ENCODE measurements at places on chromosomes 7 and 10. TPM values are rescaled to one million over a fixed set of nuclear protein-coding genes. Genes with fewer than 3 reads are reported as not detected.

The IFIT1B gene
- not detected for total RNA-seq

The SOSTDC1 gene
- not detected for total RNA-seq

The BTBD16 gene
- 0.58 TPM for total RNA-seq

The ABCF2 gene
- total RNA-seq: 67.3 TPM

The CYP2C8 gene
- not detected for total RNA-seq

The GHRHR gene
- total RNA-seq: not detected

The CDNF gene
- total RNA-seq: 0.52 TPM

The ZNF736 gene
- total RNA-seq: not detected

The CTTNBP2 gene
- 0.61 TPM for total RNA-seq

The LHFPL3 gene
- not detected for total RNA-seq

The ZNF804B gene
- total RNA-seq: not detected

The ZC3HAV1L gene
- 4.9 TPM for total RNA-seq

The STEAP1 gene
- 13.6 TPM for total RNA-seq

The HECW1 gene
- total RNA-seq: 13.5 TPM

The FKBP6 gene
- total RNA-seq: not detected

The CYP26C1 gene
- total RNA-seq: not detected

The CD36 gene
- total RNA-seq: 0.19 TPM

The VIPR2 gene
- total RNA-seq: not detected

The HOXA5 gene
- total RNA-seq: 3.2 TPM

The KMT2C gene
- total RNA-seq: 8.2 TPM

The CCDC7 gene
- total RNA-seq: 1.0 TPM

The DRGX gene
- not detected for total RNA-seq

The NPFFR1 gene
- total RNA-seq: not detected

The ICA1 gene
- total RNA-seq: 1.0 TPM

The IGFBP3 gene
- 181 TPM for total RNA-seq

The ADAMTS14 gene
- 0.14 TPM for total RNA-seq

The DENND10 gene
- total RNA-seq: 51.9 TPM

The BLNK gene
- total RNA-seq: not detected

The CXCL12 gene
- total RNA-seq: not detected

The FAM25C gene
- 2.4 TPM for total RNA-seq

The SPAM1 gene
- not detected for total RNA-seq

The MKI67 gene
- 70.7 TPM for total RNA-seq

The ZSCAN21 gene
- total RNA-seq: 10.5 TPM

The CFAP46 gene
- 1.5 TPM for total RNA-seq

The CRHR2 gene
- total RNA-seq: not detected

The C10orf105 gene
- not detected for total RNA-seq

The SLC18A3 gene
- total RNA-seq: not detected

The LFNG gene
- total RNA-seq: 17.2 TPM

The DPYSL4 gene
- 19.3 TPM for total RNA-seq

The CHPF2 gene
- total RNA-seq: 44.9 TPM

The IKZF1 gene
- total RNA-seq: not detected
